ENCODE measurements at places on chromosomes 2 and 18.

DNA sequence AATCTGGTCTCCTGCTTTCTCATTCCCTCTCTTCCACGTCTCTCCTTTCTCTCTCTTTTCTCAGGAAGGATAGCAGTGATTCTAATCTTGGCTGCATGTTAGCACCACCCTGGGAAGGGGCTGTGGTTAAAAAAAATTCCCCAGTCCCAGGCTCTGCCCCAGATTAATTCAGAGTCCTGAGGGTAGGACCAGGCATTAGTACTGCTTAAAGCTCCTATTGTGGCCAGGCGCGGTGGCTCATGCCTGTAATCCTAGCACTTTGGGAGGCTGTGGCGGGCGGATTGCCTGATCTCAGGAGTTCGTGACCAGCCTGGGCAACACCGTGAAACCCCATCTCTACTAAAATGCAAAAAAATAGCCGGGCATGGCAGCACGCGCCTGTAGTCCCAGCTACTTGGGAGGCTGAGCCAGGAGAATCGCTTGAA lies 35.4 kb upstream of the EML4 start:
- no peak for DNase-seq

DNA sequence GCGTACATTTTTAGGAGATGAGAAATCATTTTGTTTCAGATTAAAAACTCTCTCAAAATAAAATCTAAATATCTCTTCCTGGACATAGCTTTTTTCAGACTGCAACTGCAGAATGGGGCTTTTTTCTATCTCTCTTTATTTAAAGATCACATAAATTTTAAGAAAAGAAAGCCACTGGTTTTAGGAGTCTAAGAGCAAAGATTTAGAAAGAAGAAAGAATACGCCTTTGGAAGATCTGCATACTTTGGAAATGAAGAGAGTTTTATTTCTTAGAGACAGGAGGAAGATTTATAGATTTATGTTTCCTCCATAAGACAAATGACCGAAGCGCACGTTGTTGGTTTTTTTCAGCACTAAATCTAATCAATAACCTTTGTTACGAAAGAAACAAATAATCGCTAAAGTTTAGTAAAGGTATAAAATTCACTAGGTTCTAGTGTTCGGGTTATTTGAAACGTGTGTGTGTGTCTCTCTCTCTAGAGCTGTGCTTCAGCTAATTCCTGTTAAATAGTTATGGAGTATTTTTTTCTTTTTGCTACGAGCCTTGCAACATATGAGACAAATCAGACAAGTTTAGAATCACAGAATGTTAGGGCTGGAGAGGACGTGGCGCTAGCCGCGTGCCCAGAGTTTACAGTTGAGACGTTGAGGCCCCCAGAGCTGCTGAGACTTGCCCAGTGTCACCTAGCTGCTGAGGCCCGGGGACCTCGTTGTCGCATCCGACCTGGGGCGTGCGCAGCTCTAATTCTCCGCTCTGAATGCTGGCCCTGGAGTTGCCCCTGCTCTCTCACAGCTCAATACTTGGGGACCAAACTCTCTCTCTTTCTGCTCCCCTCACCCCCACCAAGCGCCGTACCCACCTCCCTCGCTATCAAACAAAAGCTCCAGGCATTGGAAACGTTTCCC lies 69.9 kb downstream of the CTAGE1 start:
- no peak for DNase-seq

DNA sequence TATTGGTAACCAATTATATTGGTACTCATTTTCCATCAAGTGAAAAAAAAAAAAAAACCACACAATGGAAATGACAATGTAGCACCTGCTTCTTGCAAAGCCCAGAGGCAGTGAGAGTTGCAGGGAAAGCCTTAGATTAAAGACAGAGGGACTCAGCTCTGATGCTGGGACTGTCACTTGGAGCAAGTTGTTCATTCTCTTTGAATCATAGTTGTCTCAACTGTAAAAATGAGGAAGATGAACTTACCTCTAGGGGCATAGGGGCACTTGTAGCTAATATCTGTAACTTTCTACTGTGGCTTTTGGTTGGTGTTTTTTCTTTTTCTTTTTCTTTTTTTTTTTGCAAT lies 81.4 kb upstream of the LPIN2 start:
- DNase-seq, result no peak

DNA sequence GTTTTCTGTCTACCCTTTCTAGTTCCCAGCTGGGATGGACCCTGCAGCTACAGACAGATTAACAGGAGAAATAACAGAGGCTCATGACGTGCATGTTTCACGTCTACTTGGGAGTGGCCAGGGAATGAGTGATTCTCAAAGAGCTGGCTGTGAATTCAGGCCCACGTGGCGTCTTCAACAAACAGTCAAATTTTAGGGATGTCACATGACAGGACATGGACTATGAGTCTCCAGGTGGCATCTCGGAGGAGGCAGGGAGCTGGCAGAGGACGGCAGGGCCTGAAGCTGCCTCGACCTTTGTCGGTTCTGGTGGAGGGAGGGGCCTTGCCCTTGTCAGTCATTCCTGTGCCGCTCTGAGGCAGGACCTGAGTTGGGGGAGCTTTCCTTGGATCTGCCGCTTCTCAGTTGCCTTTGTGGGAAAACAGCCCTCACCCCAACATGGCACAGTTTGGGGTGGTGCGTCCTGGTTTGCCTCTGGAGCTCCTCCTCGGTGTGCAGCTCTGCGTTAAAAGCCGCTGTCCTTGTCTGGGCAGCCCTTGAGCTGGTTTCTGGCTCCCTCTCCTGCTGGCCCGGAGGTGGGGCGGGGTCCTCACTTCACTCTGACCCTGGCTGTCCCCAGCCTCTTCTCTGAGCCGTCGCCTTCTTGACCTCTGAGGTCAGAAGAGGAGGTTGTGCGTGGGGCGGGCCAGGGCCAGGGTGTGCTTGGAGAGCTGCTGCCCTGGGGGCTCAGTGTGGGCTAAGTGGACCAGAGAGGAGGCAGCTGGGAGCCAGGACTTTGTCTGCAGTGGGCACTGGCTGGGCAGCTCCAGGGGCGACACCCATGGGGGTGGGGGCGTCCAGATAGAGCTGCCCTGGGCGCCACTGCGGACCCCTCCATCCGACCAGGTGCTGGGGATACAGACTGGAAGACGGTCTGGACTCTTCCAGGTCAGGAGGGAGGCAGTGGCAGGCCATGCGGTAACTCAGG lies 12.1 kb upstream of the GAL3ST2 start:
- DNase-seq, result no peak

GRCh38 chr2:114797540-114797939 lies 355.1 kb downstream of the DPP10 start:
- DNase-seq, result no peak

DNA sequence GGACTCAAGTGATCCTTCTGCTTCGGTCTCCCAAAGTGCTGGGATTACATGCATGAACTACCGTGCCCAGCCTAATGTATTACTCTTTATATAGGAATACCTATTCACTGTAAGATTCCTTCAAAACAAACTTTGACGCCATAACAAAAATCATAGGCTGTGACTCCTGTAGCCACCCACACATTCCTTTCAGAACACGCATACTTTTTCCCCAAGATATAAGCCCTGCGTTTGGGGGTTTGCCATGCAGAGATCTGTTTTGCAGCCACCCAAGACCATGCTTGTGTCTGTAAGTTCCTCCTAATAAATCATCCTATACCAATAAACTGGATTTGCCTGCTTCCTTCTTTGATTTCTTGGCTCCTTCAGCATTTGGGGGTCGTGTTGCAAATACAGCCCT lies 46.0 kb upstream of the STON1 start:
- no peak for DNase-seq

DNA sequence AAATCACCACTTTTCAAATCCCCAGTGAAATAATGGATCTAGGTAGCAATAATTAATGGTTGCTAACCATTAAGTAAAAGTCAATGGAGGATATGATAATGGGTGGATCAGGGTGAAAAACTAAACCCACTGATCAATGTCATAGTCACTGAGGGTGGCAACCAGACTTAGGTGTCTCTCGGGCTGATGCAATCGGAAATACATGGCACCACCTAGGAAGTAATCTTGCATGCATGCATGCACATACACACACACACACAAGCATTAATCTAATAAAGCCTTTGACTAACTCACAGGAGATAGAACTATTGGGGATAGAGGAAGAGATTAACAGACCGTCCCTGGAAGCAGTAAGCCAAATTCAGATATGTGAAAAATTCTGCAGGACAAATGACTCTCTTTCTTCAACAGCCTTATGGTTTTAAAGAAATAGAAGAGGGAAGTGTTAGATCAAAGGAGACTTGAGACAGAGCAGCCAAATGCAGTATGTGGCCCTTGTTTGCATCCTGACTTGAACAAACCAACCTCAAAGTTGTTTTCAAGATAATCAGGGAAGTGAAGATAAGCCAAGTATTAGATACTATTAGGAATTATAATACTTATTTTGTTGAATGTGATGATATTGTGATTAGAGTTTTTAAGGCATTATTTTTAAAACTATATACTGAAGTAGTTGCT lies 186.0 kb upstream of the RMP24 start:
- DNase-seq, result no peak

DNA sequence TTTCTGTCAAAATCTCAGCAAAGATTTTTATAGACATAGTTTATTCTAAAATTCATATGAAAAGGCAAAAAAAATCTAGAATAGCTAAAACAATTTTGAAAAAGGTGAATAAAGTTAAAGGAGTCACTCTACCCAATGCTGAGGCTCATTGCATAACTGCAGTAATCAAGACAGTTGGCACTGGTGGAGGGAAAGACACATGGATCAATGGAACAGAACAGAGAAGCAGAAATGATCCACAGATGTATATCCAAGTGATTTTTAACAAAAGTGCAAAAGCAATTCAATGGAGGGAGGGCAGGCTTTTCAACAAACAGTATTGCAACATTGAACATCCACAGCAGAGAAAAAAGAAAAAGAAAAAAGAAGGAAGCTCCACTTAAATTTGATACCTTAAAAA lies 162.8 kb downstream of the RBM43 start:
- DNase-seq, result no peak

- no peak for DNase-seq
Observed at GRCh38 chr2:121235542-121235941, 49.5 kb downstream of the TFCP2L1 start.

GRCh38 chr2:237604960-237605359 lies 14.4 kb upstream of the RAB17 start:
- DNase-seq, result no peak

- no peak for DNase-seq
Observed at GRCh38 chr2:119112230-119112629, 46.3 kb downstream of the C1QL2 start.

GRCh38 chr2:121386707-121387106 lies 101.7 kb upstream of the TFCP2L1 start:
- DNase-seq, result no peak

DNA sequence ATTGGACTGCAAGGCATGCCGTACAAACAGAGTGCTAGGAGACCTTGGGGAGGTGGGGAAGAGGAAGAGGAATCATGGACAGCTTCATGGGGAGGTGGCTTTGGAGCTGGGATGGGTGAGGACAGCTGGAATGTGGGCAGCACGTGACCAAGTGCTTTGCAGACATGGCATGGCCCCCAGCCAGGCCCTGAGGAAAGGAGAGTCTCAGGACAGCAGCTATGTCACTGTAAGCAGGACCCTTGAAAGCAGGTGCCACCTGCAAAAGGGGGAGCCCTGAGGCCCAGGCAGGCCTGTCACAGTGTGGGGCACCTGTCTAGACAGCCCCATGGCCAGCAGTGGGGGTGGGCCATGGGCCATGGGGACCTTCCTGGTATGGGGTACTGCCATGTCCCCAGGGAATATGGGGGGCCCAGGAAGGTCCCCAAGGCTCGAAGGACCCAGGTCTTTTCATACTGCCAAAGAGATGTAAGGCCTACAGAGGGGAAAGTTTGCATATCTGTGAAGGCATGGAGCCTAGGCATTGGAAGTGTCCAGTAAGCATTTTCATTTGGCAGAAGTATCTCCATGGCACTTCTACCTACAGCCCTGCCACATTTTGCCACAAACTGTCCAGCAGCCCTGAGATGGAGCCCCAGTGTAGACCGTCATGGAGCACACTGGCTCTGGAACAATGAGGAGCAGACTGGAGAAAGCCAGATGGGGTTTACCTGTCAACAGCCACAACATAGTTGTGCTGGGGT lies 9.9 kb downstream of the PAX8 start:
- DNase-seq, result no peak

DNA sequence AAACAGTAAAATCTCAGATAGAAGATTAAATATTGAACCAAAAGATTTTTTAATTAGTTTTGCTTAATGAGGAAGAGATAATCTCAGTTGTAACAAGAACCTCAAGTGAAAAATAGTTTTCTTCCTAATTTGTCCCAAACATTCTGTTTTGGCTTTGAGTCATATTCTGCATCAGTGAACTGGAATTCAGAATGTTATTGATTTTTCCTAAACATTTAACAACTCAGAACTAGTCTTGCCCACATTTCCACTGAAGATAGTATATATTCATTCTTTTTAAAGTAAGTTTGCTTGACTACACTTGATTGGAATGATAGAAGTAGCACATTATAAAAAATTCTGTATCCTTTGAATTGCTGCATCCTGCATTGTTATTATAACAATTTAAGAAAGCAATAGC lies 85.7 kb upstream of the UGP2 start:
- DNase-seq, result no peak

- no peak for DNase-seq
Observed at GRCh38 chr2:158002079-158002478, 99.6 kb upstream of the UPP2 start.

DNA sequence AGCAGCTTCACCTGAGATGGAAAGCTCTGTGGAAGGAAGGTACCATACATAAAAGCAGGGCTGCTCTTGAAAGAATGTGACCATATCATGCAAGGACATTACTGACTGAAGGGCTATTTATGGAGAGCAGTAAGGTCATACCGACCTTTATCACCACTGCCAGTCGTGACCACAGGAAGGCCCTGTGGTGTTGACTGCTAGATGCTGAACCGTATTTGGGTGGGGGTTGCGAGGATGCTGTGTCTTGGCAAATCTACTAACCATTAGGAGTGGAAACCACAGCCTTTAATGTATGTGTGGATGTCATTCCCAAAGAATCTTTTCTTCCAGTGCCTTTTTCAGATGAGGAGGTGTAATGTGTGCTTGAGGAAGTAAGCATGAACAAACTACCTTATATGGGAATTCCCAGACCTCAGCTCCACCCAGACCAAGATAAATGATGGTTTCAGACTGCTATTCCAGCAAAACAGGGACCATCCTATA lies 60.8 kb downstream of the LIMS1 start:
- peak; percentile 27 for DNase-seq

DNA sequence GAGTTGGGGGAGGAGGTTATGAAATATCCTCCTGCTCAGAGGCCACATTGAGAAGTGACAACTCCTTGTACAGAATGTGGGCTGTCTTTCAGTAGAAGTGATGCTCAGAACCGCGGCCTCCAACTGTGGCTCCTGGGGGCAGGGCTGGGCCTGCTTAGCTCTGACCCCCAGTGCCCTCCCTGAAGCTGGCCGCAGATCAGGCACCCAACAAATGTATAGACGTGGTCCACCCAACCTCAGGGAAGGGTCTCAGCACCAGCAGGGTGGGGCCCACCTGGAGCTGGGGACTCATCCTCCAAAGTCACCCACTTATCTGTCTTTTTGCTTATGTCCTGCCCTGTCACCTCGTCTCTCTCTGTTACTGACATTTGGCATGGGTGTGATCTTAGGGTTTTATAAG lies 11.1 kb upstream of the BIN1 start:
- DNase-seq, result no peak

All from HuH-7 (cell line).